ENCODE measurements at places on chromosomes 4 and X.

DNA sequence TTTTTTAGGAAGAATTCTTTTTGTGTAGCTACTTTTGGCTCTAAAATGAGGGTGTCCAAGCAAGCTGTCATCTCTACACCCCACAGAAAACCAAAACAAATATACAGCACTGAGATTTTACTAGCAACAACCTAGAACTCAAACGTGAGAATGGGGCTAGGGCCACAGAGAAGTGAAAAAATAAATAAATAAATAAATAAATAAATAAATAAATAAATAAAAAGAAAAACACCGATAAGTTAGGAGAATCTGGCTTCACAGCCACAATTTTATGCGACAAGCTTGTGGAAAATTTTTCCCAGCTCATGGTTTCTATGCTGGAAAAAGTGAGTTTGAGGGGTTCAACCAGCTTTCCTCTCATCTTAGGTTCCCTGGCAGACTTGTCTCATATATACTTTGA lies 324.6 kb upstream of the TACR3 start:
- no peak for DNase-seq

GRCh38 chr4:175927121-175927520 lies 115.1 kb upstream of the GPM6A start:
- no peak for DNase-seq

DNA sequence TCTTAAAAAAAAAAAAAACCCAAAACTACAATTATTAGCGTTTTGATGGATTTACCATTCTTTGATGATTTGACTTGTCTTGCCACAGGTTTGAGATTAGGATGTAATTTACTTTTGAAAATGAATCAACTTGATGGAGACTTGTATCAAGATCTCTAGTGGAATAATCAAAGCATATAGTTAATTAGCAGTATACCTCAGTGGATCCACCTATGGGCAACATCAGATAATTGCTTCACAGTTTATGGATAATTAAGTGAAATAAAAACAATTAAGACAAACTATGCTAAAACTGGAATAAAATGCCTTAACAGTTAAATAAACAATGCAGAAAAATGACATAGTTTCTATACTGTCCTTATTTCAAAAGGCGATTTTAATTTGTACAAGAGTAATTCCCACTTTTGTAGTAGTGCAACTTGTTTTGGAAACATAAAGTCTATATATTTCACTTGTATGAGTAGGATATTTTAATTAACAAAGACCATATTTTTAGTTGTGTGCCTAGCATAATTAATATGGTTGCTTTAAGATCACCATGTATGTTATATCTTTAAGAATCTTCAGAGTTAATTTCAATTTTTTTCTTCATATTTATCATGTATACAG lies 4.2 kb downstream of the CPEB2 start:
- no peak for DNase-seq

- DNase-seq = no peak
Measured at GRCh38 chr4:26729027-26729426, 131.6 kb upstream of the STIM2 start.

GRCh38 chrX:154654372-154654771 lies 993 bp upstream of the CTAG2 start:
- DNase-seq = no peak

DNA sequence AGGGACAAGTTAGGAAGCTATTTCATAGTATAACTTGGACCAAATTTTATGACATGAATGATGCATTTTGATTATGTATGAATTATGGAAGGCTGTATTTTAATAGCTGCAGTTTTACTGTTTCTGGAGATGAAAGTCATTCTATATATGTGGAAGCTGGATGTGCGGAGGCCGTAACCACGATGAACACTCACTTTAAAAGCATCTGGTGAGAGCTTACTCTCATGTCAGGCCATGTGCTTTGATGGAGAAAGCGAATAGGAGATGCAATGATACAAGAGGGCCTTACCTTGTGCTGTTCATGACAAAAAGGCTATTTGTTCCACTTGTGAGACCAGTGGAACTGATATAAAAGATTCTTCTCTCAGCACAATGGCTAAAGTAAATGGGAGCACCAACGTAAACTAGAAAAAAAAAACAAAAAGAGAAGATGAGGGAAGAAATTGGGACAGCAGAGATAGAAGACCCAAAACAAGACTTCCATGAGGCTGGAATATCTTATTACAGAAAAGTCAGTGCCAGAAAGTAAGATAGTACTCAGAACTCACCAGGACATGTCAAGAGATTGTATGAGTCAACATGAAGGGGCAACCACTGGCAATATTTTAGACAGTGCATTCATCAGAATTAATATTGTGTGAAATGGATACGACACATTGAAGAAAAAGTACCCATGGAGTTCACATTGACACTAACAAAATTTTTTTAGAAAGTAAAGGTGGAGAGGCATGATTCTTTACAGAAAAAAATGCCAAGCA lies 63.3 kb upstream of the GAB1 start:
- DNase-seq = no peak

DNA sequence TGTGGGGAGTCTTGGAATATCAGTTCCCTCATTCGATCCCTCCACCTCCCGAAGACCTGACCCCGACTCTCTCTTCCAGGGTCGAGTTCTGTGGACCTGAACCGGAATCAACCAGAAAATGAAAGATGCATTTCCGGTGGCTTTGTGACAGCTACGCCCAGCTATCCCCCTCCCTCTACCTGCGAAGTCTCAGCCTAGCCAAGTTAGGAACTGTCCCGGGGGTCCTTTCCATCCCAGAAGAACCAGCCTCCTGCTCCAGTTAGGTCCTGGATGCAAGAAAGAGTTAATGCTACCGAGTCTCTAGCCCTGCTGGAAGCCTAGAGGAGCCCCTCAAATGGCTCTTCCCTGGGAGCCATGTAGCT lies 13.4 kb upstream of the ETDC start:
- DNase-seq = no peak

GRCh38 chr4:45385306-45385705 lies 659.0 kb upstream of the GNPDA2 start:
- DNase-seq = no peak

DNA sequence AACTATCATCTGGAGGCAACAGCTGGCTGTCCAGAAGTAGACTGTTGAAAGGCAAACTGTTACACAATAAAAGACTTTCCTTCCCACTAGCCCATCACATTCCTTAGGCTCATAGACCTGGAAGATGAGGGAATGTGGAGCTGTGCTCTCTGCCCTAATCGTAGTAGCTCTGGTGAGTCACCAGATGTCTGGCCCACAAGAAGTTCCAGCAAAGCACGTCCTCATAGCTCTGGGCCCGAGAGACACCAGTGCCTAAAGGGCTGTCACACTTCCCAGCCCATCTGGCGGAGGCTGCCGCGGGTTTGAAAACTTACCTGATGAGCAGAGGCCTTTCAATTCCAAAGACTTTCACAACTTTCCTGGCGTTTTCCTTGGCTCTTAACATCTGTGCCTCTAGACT lies 81.7 kb upstream of the STOX2 start:
- DNase-seq = no peak

DNA sequence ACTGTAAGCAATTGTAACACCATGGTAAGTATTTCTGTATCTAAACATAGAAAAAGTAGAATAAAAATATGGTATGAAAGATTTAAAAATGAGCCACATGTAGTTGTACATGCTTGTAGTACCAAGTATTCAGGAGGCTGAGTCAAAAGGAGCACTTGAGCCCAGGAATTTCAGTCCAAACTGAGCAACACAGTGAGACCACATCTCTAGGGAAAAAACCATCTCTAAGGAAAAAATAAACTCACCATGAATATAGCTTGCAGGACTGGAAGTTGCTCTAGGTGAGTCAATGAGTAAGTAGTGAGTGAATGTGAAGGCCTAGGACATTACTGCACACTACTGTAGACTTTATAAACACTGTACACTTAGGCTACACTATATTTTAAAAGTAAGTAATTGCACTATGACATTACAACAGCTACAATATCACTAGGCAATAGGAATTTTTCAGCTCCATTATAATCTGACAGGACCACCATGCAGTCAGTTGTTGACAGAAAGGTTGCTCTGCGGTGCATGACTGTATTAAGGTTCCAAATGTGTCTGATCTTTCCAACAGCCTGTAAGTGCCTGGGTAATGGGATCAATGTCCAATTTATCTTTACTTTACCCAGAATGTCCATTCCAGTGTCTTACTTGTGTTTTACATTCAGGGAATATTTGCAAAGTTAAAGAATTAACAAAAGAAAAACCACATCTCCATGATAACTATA lies 28.9 kb upstream of the LRBA start:
- DNase-seq = no peak

- DNase-seq = no peak
Measured at GRCh38 chr4:86452924-86453531, 93.2 kb upstream of the MAPK10 start.

DNA sequence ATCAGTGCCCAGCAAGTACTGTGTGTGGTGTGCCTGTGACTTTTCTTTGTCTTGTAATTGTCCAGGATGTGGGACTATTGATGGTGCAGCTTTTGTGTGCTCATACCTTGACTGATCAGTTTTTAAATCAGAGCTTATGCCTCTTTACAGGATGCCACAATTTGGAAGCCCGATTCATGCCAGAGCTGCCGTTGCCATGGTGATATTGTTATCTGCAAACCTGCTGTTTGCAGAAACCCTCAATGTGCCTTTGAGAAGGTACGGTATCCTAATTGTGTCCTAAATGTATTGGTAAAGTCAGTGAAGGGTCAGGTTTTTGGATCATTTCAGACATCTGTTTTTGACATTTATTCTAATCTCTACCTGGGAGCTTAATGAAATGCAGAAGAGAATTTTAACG lies 180.2 kb downstream of the FRAS1 start:
- DNase-seq = no peak

DNA sequence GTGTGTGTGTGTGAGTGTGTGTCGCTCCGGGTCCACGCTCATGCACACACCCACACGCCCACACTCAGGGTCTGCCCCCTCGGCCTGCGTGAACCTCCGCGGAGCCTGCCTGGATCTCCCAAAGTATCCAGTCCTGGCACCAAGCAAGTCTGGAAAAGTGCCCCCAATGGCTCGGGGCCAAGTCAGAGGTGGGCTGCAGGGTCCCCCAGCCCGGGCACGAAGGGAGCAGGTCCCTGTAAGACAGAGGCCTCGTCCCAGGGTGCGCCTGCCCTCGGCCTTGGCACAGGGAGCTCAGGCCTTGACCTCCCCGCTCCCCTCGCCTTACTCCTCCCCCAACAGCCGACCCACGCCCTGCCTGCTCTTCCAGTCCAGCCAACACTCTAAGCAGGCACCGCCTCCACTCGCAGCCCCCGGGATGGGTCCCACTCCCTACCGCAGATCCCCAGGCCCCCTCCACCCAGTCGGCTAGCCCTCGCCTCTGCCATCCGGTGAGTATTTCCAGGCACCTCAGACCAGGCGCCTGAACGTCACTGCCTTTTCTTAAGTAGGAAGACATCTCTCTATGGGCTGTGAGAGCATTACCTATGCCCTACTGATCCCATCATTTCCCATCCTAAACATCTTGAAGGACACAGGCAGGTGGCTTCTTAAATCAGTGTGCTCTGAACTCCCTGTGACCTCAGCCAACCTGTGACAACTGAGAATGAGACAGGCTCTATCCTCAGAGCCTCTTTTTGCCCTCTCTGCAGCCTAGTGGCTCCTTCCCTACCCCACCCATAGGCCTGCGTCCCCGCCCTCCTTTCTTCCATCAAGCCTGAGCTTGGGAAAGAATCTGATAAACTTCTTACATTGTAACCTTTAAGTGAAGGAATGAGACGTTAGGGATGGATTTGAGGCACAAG lies 704 bp downstream of the FAM114A1 start:
- no peak for DNase-seq

DNA sequence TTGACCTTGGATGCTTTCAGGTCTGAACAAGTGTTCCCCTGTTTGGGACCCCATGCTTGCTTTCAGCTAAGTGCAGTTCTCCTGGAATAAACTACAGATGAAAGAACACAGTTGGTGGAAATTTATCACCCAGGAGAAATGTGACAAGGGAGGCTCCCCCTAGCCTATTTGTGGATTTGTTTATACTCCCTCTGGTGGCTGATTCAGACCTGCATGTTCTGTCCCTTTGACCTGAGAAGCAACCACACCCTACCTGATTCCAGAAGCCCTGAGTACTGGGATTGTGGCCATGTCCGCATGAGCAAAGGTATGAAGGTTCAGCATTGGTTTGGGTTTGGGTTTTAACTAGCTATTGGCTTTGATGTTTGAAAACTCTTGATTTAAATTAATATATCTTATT lies 440.9 kb downstream of the MID1IP1 start:
- DNase-seq = peak; percentile 2

DNA sequence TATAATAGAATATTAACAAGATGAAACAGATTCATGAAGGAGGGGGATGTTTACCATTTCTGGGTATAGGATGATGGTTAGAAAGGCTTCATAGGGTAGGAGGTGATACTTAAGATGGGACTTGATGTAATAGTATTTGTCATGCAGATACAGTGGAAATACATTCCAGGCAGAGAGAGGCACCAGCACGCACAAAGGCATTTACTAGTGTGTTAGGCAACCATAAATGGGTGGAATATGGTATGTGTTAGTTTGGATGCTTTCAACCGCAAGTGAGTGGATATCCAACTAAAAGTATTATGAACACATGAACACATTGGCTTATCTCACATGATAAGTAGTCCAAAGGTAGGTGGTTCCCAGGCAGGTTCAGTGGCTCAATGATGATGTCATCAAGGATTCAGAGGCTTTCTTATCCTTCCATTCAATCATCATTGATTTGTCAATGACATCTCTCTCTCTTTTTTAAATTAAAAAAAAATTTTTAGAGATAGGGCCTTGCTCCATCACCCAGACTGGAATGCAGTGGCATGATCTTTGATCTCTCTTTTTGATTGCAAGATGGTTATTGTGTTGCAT lies 12.7 kb upstream of the STARD8 start:
- no peak for DNase-seq

- no peak for DNase-seq
Measured at GRCh38 chr4:185838514-185839193, 26.7 kb upstream of the SORBS2 start.

DNA sequence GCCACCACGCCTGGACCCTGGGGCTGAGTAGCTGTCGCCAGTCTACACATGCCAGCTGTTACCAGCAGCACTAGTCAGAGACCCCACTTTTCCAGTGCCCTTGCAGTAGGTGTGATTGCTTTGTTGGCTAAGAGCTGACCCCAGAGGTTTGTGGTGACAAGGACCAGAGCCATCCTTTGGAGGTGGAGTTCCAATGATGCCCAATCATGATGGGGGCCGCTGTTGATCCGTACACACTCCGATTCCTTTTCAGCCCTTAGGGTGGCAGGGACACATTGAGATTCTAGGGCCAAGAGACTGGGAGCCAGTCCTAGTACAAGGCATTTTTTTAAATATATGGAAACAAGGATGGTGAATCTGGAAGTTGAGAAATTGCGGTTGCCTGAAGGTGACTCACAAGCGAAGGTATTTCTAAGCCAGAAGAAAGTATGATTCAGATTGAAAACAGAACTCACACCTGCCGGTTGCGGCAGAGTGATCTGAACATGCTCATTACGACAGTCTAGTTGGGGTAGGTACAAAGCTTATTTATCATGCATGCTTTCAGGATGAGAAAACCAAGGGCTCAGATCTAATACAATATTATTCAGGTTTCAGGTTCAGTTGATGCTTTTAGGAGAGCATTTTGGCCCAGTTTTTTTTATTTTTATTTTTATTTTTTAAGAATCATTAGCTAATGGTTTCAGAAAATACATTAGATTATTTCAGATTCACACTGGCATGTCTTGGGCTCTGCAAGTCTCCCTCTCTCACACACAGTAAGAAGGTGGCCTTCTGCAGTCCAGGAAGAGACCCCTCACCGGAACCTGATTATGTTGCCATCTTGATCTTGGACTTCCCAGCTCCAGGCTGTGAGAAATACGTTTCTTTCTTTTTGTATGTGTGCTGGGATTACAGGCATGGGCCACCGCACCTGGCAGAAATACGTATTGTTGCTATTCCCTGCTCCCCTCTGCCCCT lies 43.4 kb downstream of the SHROOM2 start:
- no peak for DNase-seq

Measured in naive thymus-derived CD8-positive, alpha-beta T cell (primary cell).